ENCODE measurements at places on chromosomes 7 and 10. TPM values are rescaled to one million over a fixed set of nuclear protein-coding genes. Genes with fewer than 3 reads are reported as not detected.

DNA sequence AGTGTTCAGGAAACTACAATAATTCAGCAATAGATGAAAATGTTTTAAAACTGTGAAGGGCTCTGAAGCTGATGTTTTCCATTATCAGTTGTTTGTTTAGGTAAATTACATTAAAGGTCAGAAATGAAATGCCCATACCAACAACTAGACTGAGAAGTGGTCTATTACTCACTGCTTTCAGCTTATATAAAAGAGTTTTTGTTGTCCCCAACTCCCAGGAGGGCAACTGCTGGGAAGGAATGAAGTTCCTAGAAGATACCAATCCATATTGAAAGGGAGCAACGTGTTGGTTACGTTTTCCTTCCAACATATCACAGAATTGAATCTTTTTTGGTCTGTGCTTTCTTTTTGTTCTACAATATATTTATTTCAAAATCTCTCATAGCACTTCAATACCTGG lies 330.6 kb upstream of the LRRN3 start:
- H3K4me3 ChIP-seq, result no peak overlapping the region
- DNase-seq, result no peak
- H3K27ac ChIP-seq, result no peak overlapping the region
- no peaks in the 10 kb centered on the region for H3K27me3 ChIP-seq
- H3K36me3 ChIP-seq, result no peaks in the 10 kb centered on the region
- H3K4me1 ChIP-seq, result no peaks in the 10 kb centered on the region

DNA sequence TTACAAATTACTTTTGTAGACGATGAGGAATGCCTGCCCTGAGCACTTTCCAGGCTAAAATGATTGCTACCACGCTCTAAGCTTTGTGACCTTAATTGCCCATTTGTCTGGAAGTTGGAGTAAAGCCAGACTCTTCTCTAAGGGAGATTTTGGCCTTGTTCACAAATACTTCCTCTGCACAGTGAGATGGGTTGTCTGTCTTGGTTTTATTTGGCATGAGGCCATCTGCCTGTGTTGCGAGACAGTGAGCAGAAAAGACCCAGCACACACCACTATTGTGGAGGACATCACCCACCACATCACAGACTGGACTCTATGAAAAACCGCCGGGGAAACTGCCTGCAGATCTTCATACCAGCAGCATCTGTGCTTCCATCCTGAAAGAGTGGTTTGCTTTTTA lies 138.4 kb downstream of the BICC1 start:
- no peak for DNase-seq
- H3K27ac ChIP-seq, result no peak overlapping the region
- no peak overlapping the region for H3K4me3 ChIP-seq
- H3K4me1 ChIP-seq, result peaks cover 8% of the 10 kb centered on the region
- H3K36me3 ChIP-seq, result no peaks in the 10 kb centered on the region

GRCh38 chr7:38757931-38758330 lies 126.8 kb upstream of the AMPH start:
- no peaks in the 10 kb centered on the region for H3K27me3 ChIP-seq
- no peak for DNase-seq
- H3K4me3 ChIP-seq, result no peak overlapping the region
- H3K27ac ChIP-seq, result no peak overlapping the region

DNA sequence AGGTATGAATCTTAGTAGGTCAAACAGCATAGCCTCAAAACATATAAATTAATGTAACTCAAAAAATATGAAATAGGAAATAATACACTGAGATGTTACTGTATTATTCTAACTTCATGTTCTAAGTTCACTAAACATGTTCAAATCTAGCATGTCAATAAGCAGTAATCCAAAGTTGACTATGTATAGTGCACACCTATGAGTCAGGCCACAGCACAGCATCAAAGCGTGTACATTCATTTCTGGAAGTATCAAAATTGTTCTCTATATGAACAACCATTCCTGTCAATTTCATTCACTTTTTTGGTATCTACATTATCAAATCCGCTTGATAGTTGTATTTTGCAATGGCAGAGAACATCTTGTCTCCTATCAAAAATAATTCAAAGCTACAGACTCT lies 418.9 kb upstream of the POM121L12 start:
- no peak overlapping the region for H3K27ac ChIP-seq
- no peak for DNase-seq
- no peak overlapping the region for H3K4me3 ChIP-seq
- no peaks in the 10 kb centered on the region for H3K36me3 ChIP-seq

DNA sequence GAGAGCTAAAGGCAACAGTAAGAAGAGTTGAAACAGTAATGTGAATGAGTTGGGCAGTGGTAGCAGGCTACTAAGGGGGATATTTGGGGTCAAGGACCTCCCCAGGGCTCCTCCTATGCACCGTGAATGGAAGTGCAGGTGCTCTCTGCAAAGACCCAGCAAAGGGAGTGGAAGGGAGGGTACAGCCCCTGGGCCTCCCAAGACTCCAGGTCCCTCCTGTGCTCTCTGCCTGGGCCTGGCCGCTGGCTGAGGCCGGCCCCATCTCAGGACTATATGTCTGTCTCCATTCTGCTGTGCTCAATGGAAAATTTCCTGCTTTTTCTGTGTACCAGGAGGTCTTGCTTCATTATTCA lies 372.1 kb upstream of the MKI67 start:
- H3K27ac ChIP-seq, result no peak overlapping the region
- no peaks in the 10 kb centered on the region for H3K4me1 ChIP-seq
- no peaks in the 10 kb centered on the region for H3K36me3 ChIP-seq
- no peaks in the 10 kb centered on the region for H3K27me3 ChIP-seq

DNA sequence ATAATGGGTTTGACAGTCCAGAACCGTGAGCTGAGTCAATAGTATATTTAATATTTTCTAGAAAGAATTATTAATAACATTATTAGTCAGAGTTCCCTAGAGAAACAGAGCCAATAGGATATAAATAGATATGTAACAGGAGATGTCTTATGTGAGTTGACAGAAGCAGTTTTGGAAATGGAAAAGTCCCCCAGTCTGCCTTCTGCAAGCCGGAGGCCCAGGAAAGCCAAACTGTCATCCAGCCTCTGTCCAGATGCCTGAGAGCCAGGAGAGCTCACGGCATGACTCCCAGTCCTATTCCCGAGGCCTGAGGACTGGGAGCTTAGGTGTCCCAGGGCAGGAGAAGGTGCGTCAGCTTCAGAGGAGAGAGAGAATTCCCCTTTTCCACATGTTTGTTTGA lies 286.4 kb upstream of the ADARB2 start:
- H3K27me3 ChIP-seq, result no peaks in the 10 kb centered on the region
- no peaks in the 10 kb centered on the region for H3K4me1 ChIP-seq
- H3K36me3 ChIP-seq, result no peaks in the 10 kb centered on the region
- no peak for DNase-seq
- no peak overlapping the region for H3K27ac ChIP-seq

- no peak for DNase-seq
- H3K27me3 ChIP-seq, result no peaks in the 10 kb centered on the region
- peaks cover 9% of the 10 kb centered on the region for H3K4me1 ChIP-seq
- no peak overlapping the region for H3K27ac ChIP-seq
- no peaks in the 10 kb centered on the region for H3K36me3 ChIP-seq
These were observed 650.3 kb upstream of the GALNT17 start for GRCh38 chr7:70481570-70482123.

DNA sequence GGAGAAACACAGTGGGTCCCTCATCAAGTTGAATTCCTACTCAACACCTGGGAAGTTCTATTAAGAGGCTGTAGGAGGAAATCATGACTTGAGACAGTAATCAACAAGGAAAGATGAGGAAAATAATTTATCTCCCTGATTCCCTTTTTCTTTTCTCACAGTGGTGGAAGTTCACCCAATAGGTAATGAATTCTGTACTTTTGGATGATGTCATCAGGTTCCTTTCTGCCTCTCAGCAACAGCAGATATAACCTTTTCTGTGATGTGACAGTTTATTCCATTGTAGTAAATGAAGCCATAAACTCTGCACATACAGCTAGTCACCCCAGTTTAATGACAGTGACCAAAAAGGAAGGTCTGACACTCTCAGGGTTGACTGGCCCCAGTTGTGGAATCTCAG lies 1265.0 kb downstream of the NXPH1 start:
- H3K27me3 ChIP-seq, result no peaks in the 10 kb centered on the region
- no peak for DNase-seq
- no peaks in the 10 kb centered on the region for H3K4me1 ChIP-seq

GRCh38 chr7:159141660-159142059 lies 3.0 kb downstream of the VIPR2 start:
- no peak overlapping the region for H3K4me3 ChIP-seq
- no peak for DNase-seq
- H3K27ac ChIP-seq, result no peak overlapping the region
- H3K4me1 ChIP-seq, result peaks cover 4% of the 10 kb centered on the region
- no peaks in the 10 kb centered on the region for H3K36me3 ChIP-seq

DNA sequence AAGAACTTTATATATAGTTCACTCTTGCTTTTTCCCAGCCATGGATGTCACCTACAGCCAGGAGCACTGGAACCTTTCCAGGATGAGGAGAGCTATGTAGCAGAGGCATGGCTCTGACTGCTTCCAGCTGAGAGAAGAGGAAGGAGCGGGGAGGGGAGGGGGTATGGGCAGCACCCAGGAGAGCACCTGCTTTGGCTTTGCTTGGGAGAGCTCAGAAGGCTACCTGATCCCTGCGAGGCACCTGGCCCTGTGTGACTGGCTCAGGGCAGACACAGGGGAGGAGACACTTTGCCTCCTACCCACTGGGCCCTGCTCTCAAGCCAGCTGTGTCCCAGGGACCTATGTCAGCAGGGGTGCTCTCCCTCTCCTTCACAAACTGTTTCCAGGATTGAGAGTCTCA lies 67.1 kb downstream of the HK1 start:
- no peaks in the 10 kb centered on the region for H3K36me3 ChIP-seq
- no peaks in the 10 kb centered on the region for H3K27me3 ChIP-seq
- H3K4me3 ChIP-seq, result no peak overlapping the region
- no peak overlapping the region for H3K27ac ChIP-seq

- no peak overlapping the region for H3K4me3 ChIP-seq
- DNase-seq, result no peak
- H3K4me1 ChIP-seq, result peaks cover 2% of the 10 kb centered on the region
- H3K27me3 ChIP-seq, result no peaks in the 10 kb centered on the region
These were observed 10.2 kb upstream of the HSPA12A start for GRCh38 chr10:116752563-116752962.

- H3K27me3 ChIP-seq, result no peaks in the 10 kb centered on the region
- no peaks in the 10 kb centered on the region for H3K4me1 ChIP-seq
- no peak overlapping the region for H3K27ac ChIP-seq
- no peak overlapping the region for H3K4me3 ChIP-seq
These were observed 72.4 kb downstream of the LMBR1 start for GRCh38 chr7:156820445-156821063.

DNA sequence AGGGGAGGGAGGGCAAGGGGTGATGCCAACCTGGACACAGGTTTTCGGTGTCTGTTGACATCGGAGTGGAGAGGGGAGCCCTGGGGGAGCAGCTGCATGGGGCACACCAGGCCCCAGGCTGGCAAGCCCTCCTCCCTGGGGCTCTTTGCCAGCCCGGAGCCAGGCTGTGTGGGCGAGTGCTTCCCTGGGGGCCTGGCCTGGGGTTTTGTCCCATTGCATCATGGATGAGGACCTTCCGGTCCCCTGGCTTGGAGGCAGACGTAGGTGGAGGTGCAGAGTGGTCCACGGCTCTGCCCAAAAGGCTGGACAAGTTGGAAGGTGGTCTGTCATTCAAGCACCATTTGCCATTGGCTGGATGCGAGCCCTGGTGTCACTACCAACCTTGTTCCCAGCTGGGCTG lies 34.8 kb downstream of the ZMIZ1 start:
- H3K4me3 ChIP-seq, result no peak overlapping the region
- peak overlapping the region; percentile 7 for H3K27ac ChIP-seq
- H3K36me3 ChIP-seq, result no peaks in the 10 kb centered on the region
- DNase-seq, result no peak
- H3K27me3 ChIP-seq, result no peaks in the 10 kb centered on the region

- no peak overlapping the region for H3K4me3 ChIP-seq
- H3K27ac ChIP-seq, result no peak overlapping the region
- no peaks in the 10 kb centered on the region for H3K36me3 ChIP-seq
- no peaks in the 10 kb centered on the region for H3K27me3 ChIP-seq
- H3K4me1 ChIP-seq, result peaks cover 2% of the 10 kb centered on the region
These were observed 8.0 kb downstream of the FRMPD2 start for GRCh38 chr10:48266528-48266927.

GRCh38 chr10:93827056-93827804 lies 66.5 kb upstream of the SLC35G1 start:
- no peak overlapping the region for H3K4me3 ChIP-seq
- no peaks in the 10 kb centered on the region for H3K4me1 ChIP-seq

GRCh38 chr7:40439686-40440085 lies 304.9 kb downstream of the SUGCT start:
- no peak overlapping the region for H3K27ac ChIP-seq
- no peaks in the 10 kb centered on the region for H3K27me3 ChIP-seq
- no peak for DNase-seq
- no peaks in the 10 kb centered on the region for H3K36me3 ChIP-seq

GRCh38 chr7:80711531-80711930 lies 73.1 kb downstream of the CD36 start:
- no peak for DNase-seq
- H3K36me3 ChIP-seq, result no peaks in the 10 kb centered on the region
- no peak overlapping the region for H3K27ac ChIP-seq

Gene KBTBD2
- polyA plus RNA-seq, result 30.8 TPM

Gene NPFFR1
- 0.04 TPM for polyA plus RNA-seq

Gene COPS6
- 145 TPM for polyA plus RNA-seq

Gene CACNA2D1
- polyA plus RNA-seq, result 6.6 TPM

Gene SEMA3A
- polyA plus RNA-seq, result 0.82 TPM

Gene DPYSL4
- 5.4 TPM for polyA plus RNA-seq

Gene GDF2
- not detected for polyA plus RNA-seq

Gene AKR1D1
- polyA plus RNA-seq, result not detected

Gene TMEM196
- not detected for polyA plus RNA-seq

Gene ZNF32
- 73.1 TPM for polyA plus RNA-seq

Gene ANKRD7
- polyA plus RNA-seq, result 0.23 TPM

Gene GNGT1
- polyA plus RNA-seq, result 0.42 TPM

Gene ATOH7
- 0.16 TPM for polyA plus RNA-seq

Gene GRID2IP
- 0.15 TPM for polyA plus RNA-seq
